ENCODE measurements at places on chromosomes 3 and 15. TPM values are rescaled to one million over a fixed set of nuclear protein-coding genes. Genes with fewer than 3 reads are reported as not detected.

GRCh38 chr15:48695088-48695826 lies 49.7 kb upstream of the FBN1 start:
- no peak for DNase-seq

The CCDC51 gene
- 15.1 TPM for total RNA-seq

The CFAP100 gene
- not detected for total RNA-seq

- no peak for DNase-seq
Observed at GRCh38 chr3:56484122-56484521, 15.9 kb upstream of the ERC2 start.

GRCh38 chr15:47727676-47728075 lies 10.4 kb downstream of the SEMA6D start:
- no peak for DNase-seq

The CEMIP gene
- not detected for total RNA-seq

The AP3S2 gene
- 25.3 TPM for total RNA-seq

GRCh38 chr3:10173926-10174435 lies 9.3 kb downstream of the IRAK2 start:
- no peak for DNase-seq

DNA sequence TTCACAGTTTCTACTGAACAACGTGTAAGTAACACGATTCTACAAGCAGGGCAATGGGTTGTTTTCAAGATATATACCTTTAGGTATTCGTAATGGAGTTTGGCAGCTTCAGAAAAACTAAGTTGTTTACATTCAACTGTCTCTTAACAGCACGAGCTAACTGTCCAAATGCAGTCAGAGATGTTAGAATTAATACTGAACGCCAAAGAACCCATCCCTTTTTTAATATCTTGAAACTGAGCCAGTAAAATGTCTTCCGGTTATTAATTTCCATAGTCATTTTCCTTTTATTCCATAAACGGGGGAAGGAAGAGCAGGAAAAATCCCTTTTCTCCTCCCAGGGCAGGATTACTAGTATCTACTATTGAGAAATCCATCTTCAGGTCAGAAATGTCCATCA lies 129.0 kb upstream of the THBS1 start:
- no peak for DNase-seq

GRCh38 chr3:16119887-16120286 lies 54.6 kb upstream of the GALNT15 start:
- no peak for DNase-seq

DNA sequence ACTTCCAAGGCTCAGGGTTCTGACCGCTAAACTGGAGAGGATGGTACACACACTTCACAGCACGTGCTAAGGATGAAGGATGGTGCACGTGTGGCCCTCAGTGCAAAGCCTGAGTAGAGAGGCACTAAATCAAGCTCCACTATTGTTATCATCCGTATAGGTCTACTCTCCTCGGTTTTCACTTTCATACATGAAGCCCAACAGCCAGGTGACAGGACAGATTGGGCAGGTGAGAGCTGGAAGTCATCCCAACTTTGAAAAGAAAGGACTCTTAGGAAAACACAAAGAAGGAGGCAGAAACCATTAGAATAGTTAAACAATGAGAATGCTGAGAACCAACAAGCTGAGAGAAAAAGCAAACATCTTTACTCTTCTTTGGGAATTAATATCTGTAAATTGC lies 21.1 kb downstream of the MAGI1 start:
- DNase-seq = no peak

The TM4SF4 gene
- not detected for total RNA-seq

DNA sequence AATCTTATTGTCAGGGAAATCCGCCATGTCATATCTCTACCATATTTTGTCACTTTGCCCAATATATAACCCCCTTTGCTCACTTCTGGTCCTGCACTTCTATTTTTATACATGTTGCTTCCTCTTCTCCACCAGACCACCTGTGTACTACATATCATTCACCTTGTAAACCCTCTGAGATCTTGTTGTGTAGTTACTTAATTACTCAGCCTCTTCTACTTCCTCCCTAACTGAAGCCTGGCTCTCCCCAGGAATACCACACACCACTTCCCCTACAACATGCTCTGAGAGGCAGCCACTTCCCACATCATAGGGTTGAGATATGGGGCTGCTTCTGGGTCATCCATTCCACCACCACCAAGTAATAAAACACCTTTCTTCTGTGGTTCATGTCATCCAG lies 10.0 kb downstream of the HEXA start:
- peak; percentile 61 for DNase-seq

DNA sequence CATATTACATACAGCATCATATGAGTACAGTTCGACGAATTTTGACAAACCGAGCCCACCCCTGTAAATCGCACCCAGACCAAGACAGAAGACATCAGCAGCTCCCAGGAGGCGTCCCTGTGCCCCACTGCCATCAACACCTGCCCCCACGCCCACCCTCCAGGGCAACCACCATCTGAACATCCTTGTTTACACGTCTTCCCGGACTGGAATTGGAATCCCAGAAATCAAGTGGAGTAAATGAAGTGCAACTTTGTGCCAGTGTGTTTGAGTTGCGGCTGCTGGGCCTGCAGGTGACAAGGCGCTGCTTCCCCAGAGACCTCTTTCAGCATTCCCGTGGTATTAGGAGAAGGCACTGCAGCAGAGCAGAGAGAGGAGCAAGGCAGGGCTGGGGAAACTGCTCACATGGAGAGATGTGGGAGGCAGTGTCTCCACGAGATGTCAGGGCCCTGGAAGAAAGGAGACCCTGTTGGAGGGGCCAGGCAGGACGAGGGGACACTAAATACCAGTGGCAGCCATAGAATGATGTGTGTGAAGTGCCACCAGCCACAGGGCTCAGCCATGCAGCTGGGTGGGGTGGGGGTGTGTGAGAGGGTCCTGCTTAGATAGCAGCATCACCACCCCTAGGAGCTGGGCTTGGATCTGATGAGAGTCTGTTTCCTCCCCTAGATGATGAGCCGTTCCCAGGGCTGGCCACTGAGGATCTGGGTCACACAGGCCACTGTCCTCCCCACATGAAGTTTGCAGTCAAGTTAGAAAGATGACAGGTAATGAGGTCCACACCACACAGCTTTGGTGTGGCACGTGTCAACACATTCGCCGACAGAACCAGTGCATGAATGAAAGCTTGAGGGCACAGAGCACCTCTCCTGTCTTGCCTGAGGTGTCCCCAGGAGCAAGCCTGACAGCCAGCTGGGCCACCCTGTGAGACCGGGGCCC lies 33.4 kb upstream of the PCSK6 start:
- DNase-seq = no peak

DNA sequence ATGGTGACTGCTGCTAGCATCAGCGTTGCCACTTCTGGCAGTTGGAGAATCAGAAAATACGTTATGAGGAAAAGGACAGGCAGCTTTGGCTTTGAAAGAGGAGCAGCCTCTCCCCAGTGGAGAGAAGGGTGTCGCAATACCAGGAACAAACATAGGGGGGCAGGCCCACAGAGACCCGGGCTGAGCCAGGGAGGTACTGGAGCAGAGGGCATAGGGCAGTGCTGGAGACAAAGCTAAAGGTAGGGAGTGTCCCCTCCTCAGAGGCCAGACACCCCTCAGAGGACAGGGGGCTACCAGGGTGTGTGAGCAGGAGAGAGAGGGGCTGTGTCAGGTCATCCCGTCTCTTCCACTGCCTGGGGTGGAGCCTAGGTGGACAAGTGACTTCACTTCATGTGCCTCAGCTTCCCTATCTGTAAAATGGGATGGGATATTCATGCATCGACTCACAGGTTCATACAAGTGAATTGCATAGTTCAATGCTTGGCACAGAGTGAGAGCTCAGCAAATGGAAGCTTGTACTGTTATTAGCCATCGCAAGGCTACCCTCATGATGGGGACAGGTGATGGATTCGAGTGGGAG lies 49.7 kb upstream of the LIMD1 start:
- no peak for DNase-seq

GRCh38 chr3:88986834-88987233 lies 120.6 kb upstream of the EPHA3 start:
- no peak for DNase-seq

GRCh38 chr3:124351430-124352148 lies 359.7 kb upstream of the ROPN1 start:
- peak; percentile 7 for DNase-seq

GRCh38 chr15:67072958-67073357 lies 7.6 kb downstream of the SMAD3 start:
- no peak for DNase-seq

DNA sequence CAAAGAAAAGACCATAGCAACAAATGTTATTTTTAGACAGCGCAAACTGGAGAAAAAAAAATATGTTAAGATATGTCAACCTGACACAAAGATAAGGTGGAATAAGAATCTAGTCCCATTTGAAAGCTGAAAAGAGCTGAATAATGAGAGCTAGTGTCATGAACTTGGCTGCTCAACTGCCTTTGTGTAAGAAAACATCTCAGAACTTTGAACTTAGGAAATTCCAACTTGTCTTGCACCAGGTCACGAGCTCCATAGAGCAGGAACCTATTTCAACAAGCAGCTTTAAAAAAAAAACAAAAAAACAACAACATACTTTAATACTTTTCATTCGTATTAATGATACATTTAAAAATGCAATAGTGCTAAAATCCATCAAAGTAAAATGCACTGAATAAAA lies 79.5 kb downstream of the ZNF280D start:
- DNase-seq = no peak

- DNase-seq = no peak
Observed at GRCh38 chr3:9091486-9092235, 128.4 kb upstream of the RAD18 start.

GRCh38 chr3:185409957-185410356 lies 47.0 kb downstream of the MAP3K13 start:
- no peak for DNase-seq

GRCh38 chr15:94306700-94307650 lies 75.6 kb downstream of the MCTP2 start:
- DNase-seq = no peak

The FBXW12 gene
- total RNA-seq = not detected

DNA sequence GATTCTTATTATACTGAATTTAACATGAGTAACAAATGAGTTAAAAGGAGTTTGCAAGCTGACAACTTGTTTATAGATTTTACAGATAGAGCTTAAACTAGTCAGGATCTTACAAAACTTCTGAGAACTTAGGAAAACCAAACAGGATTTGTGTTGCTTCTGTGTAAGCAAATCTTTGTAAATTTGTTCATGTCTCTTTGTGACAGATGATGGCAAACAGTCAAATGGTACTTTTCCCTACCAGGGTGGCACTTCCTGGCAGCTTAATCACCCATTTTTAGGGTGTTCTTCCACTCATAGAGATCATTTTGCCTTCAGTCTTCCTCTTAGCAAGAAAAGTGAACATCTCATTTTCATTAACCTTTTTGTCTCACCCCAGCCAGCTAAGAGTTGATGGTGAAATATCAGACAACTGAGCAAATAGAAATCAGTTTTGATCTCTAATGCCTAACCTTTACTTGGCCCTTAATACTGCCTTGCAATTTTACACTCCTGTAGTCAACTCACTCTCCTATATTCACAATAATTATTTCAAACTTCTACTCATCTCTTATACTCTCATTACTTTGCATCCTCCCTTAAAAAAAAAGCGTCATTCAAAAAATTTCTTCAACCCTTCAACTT lies 23.7 kb upstream of the NECTIN3 start:
- no peak for DNase-seq

GRCh38 chr3:152823173-152823572 lies 11.8 kb upstream of the P2RY1 start:
- no peak for DNase-seq

DNA sequence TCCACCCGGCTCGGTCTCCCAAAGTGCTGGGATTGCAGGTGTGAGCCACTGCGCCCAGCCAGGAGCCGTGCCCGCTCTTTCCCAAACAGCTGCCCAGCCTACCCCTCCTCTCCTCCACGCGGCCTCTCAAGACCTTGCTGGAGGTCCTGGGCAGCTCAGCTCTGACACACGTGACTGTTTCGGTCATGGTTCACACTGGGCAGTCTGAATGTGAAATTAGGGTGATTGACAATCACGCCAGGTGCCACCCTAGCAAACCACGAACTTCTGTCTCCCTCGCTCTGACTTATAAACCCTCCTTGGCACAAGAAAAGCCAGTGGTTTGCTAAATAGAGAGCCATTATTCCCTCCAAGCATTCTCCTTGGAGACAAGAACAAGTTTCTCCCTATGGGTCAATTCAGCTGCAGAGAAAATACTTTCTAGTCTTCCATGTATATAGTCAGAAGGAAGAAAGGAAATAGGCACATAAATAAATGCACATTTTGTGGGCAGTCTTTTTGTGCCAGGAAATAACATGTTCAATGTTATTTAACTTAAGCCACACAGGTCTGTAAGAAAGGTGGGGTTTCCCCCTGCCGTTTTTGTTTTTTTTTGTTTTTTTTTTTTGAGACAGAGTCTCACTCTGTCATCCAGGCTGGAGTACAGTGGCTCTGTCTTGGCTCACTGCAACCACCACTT lies 121.9 kb upstream of the MEF2A start:
- no peak for DNase-seq

GRCh38 chr3:34238407-34238806 lies 440.0 kb downstream of the PDCD6IP start:
- no peak for DNase-seq

DNA sequence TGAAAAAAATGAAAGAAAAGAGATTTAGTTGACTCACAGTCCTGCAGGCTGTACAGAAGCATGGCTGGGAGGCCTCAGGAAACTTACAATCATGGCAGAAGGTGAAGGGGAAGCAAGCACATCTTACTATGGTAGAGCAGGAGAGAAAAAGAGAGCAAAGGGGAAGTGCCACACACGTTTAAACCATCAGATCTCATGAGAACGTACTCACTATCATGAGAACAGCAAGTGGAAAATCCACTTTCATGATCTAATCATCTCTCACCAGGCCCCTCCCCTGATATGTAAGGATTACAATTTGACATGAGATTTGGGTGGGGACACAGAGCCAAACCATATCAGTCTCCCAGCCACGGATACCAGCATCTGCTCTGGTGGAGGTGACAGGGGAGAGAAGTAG lies 50.8 kb upstream of the CPOX start:
- DNase-seq = no peak

The P2RY13 gene
- total RNA-seq = not detected

DNA sequence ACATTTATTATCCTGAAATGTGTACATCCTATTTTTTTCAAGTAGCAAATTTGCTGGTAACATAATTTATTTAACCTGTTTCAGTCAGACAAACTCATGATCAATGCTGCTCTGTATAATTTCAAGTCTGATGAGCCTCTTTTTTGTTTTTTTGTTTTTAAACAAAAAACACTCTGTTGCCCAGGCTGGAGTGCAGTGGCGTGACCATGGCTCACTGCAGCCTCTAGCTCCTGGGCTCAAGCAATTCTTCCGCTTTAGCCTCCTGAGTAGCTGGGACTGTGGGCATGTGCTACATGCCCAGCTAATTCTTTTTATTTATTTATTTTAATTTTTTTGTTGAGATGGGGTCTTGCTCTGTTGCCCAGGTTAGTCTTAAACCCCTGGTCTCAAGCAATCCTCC lies 40.1 kb upstream of the CAPN3 start:
- no peak for DNase-seq

DNA sequence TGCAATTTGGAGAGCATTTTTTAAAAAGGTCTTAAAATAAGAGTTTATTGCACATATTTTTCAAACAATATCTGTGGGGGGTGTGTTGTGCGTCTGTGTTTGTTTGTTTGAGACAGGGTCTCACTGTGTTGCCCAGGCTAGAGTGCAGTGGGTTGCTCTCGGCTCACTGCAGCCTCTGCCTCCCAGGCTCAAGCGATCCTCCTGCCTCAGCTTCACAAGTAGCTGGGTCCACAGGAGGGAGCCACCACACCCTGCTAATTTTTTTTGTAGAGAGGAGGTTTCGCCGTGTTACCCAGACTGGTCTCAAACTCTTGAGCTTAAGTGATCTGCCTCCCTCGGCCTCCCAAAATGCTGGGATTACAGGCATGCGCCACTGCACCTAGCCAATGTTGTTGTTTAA lies 2.7 kb downstream of the MLF1 start:
- no peak for DNase-seq
